ENCODE measurements at places on chromosomes 1 and 21. TPM values are rescaled to one million over a fixed set of nuclear protein-coding genes. Genes with fewer than 3 reads are reported as not detected.

Gene HSD3B1
- total RNA-seq = not detected

Gene OR2T29
- not detected for total RNA-seq

Gene FMO5
- total RNA-seq = 0.50 TPM

- no peak for DNase-seq
These were observed 33.9 kb upstream of the LBR start for GRCh38 chr1:225461533-225462428.

Gene DISP3
- total RNA-seq = not detected

GRCh38 chr1:150650193-150650592 lies 20.8 kb upstream of the ENSA start:
- no peak for DNase-seq

- peak; percentile 57 for DNase-seq
These were observed 259.6 kb upstream of the RRP15 start for GRCh38 chr1:218025454-218025853.

Gene FAM20B
- total RNA-seq = 64.3 TPM

GRCh38 chr1:15418806-15419515 lies 9.3 kb downstream of the EFHD2 start:
- no peak for DNase-seq

GRCh38 chr21:30674312-30674711 lies 31.6 kb downstream of the KRTAP20-3 start:
- DNase-seq = no peak

DNA sequence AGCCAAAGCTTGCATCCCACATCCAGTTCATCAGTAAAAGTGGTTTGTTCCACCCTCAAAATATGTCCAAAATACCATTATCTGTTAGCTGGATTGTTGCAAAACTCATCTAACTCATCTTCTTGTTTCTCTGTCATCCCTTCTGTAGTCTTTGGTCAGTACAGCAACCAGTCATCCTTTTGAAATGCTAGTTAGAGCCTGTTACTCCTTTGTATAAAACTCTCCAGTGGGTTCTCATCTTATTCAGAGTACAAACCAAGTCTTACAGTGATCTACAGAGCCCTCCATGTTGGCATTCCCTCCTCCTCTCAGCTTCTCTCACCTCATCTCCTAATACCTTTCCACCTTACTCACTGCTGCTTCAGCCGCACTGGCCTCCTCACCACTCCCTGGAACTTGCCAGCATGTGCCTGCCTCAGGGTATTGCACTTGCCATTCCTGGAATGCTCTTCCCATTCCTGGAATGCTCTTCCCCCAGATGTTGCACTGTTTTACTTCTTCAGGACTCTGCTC lies 70.6 kb downstream of the LAMC1 start:
- peak; percentile 87 for DNase-seq

DNA sequence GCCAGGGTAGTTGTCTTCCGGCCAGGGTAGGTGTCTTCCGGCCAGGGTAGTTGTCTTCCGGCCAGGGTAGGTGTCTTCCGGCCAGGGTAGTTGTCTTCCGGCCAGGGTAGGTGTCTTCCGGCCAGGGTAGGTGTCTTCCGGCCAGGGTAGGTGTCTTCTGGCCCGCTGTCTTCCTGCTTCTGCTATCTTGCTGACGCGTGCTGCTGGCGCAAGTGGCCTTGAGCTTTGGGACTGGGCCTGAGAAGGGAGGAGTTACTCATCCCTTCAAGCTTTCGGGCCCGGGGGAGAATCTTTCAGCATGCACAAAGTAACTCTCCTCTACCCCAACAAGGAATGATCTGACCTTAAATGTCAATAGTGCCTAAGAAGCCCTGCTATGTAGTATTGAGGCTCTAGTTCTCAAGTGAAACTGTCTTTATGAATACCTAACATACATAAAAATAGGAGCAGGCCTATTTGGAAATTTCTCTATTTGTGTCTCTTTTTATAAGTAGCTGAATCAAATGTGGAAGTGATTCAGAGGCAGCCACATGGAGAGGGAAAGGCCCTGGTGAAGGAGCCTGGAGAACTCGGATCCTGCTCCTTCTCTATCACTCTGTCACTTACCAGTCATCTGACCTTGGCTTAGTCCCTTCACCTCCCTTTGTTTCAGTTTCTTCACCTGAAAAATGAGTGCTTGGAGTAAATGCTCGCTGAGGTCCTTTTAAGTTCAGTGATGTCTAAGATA lies 65.6 kb downstream of the RGL1 start:
- peak; percentile 4 for DNase-seq

DNA sequence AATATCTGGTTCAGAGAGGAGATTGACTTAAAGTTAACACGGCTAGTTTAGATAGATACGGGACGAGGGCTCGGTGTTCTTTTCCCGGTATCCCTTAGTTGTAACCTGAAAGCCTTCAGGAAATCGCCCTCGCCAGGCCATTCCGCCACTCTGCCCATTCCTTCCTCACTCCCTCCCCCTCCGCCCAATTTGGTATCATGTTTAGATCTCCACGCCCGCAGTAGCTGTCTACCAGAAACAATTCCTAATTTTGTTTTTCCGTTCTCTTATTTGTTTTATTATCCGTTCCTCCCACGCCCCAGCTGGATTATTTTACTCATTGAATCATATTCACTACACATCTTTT lies 685 bp upstream of the VAMP4 start:
- peak; percentile 41 for DNase-seq

- no peak for DNase-seq
These were observed 19.3 kb downstream of the WNT2B start for GRCh38 chr1:112528076-112528475.

Gene ACKR1
- not detected for total RNA-seq

DNA sequence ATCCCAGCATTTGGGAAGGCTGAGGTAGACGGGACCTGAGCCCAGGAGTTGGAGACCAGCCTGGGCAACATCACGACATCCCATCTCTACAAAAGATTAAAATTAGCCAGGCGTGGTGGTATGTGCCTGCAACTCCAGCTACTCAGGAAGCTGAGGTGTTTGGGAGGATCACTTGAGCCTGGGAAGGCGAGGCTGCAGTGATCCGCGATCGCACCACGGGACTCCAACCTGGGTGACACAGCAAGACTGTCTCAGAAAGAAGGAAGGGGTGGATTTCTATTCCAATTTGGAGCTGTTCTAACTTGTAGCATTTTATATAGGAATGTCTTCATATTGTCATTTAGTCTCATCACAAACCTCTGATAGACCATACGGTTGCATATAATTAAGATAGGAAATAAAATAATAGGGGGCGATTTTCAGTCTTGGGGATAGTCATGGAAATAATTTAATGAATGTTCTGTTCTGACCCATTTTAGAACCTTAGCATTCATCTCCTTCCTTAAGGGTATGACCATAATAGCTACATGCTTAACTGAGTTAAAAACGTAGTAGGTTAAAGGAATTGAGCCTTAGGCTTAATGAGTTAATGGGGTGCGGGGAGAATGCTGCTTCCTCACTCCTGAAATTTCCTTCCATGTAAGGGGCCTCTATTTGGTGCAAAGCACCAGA lies 93.1 kb downstream of the ADCY10 start:
- DNase-seq = no peak

GRCh38 chr1:207134581-207134980 lies 30.5 kb downstream of the C4BPA start:
- DNase-seq = no peak

DNA sequence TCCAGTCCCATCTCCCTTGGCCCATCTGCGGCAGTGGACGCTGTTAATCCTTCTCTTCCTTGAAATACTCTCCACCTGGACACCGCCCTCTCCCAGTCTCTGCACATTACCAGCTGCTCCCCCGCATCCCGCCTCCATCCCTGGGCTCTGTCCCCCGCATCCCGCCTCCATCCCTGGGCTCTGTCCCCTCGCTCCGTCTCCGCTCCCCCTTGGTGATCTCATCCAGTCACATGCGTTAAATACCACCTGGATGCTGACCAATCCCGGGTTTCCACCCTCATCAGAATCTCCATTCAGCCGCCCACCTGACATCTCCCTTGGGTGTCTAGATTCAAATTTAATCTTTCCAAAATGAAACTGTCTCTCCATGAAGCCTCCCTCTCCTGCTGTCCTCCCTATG lies 106.1 kb downstream of the PRDM2 start:
- no peak for DNase-seq

Gene ZNF697
- 7.5 TPM for total RNA-seq

DNA sequence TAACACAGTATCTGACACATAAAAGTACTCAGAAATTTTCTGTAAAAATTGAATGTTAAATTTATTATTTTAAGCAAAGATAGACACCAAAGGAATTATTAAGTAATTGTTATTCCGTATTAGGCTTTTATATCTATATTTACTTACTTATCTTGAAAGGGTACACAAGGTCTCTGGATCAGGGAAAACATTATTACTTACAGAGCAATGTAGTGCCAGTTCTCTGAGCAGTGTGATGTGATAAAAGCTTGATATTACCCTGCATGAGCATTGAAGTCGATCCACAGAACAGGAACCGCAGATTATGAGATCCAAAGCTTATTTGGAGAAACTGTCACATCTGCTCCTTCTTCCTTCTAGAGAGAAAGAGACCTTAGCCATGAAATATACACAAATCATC lies 637.9 kb upstream of the RGS18 start:
- DNase-seq = no peak

- DNase-seq = peak; percentile 10
These were observed at the start of gene UAP1 for GRCh38 chr1:162561616-162562469. Gene UAP1, plus strand, starts transcription at chr1:162561722. Its CDS starts 4,347 bp downstream, at chr1:162566069.

DNA sequence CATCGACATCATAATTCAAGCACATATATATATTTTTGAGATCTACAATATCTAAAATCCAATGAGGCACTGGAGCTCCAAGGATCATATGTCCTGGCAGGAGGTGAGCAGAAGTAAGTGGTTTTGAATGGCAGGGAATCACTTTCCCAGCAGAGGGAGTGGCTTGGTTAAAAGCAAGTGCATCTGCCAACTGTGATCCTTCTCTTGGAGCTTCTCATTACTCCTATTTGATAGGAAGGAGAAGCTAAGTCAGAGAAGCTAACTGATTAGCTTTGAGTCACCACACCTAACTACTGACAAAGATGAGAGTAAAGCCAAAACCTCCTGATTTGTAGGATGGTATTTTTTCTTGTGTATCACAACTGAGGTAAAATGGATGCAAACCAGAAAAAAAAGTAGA lies 55.0 kb downstream of the ALG14 start:
- DNase-seq = no peak

Gene LCE1D
- total RNA-seq = not detected

GRCh38 chr1:4090556-4090955 lies 190.5 kb upstream of the C1orf174 start:
- DNase-seq = no peak

GRCh38 chr1:110477445-110477957 lies 26.6 kb downstream of the PROK1 start:
- no peak for DNase-seq

Data from HFFc6 (cell line).